ENCODE measurements at places on chromosomes 4 and X. TPM values are rescaled to one million over a fixed set of nuclear protein-coding genes. Genes with fewer than 3 reads are reported as not detected.

- no peak for DNase-seq
Observed at GRCh38 chrX:102085706-102086105, 39.8 kb upstream of the TCEAL2 start.

DNA sequence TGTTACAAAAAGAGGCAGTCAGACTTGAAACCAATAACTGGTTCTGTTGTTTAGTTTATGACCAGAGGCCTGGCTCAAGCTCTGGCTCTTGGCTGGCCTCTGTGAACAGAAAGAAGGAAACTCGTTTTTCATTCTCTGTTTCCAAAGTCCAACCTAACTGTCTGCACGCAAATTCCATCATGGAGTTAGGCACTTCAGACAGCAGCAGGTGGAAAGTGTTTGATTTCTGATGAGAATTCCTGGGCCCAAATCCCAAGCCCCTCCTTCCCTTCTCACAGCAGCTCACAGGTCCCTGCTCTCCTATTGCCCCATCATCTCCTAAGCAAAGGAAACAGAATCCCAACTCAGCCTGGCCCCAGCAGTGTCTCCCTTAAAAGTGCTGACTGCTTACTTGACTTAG is 42.8 kb upstream of the FGF16 start:
- no peak for DNase-seq

GRCh38 chr4:13285336-13285735 is 198.8 kb downstream of the RAB28 start:
- DNase-seq = no peak

GRCh38 chr4:91527056-91527455 is 776.7 kb upstream of the GRID2 start:
- DNase-seq = no peak

DNA sequence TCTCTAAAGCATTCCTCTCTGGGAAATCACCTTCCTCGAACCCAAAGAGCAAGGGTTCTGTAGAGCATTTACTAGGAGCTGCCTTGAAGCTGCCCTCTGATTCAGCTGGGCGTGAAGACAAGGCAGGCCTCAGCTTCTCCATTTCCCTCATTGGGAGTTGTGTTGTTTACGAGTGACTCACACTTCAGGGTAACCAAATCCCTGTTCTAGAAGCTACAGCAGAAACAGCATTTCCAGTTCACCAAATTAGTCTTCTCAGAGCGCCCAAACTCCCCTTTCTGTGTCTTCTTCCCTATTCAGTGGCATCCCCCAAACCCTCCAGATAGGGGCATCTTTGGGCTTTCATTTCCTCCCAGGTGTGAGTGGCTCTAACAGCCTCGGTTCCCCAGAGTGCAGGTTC is 863 bp upstream of the XPNPEP2 start:
- no peak for DNase-seq

DNA sequence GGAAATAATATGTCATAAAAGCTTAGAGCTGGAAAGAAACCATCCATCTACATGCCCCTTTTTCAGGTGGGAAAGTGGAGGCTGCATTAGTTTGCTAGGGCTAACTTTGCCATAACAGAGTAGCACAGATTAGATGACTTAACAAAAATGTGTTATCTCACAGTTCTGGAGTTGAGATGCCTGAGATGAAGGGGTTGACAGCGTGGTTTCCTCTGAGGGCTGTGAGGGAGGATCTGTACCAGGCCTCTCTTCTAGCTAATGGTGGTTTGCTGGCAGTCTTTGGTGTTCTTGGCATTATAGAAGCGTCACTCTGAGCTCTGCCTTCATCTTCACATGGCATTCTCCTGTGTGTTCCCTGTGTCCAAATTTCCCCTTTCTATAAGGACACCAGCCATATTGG is 2.4 kb downstream of the CHRNA9 start:
- no peak for DNase-seq

The ESX1 gene
- not detected for total RNA-seq

The SCML2 gene
- total RNA-seq = 3.4 TPM

The NAAA gene
- 15.0 TPM for total RNA-seq

The CXCL1 gene
- 132 TPM for total RNA-seq
